ENCODE measurements at places on chromosomes 1 and 21. TPM values are rescaled to one million over a fixed set of nuclear protein-coding genes. Genes with fewer than 3 reads are reported as not detected.

The CFHR4 gene
- not detected for total RNA-seq

The FMOD gene
- total RNA-seq = 32.6 TPM

The NDUFS2 gene
- total RNA-seq = 159 TPM

The NUDT4B gene
- total RNA-seq = 9.8 TPM

The ADCY10 gene
- under 0.01 TPM for total RNA-seq

The TEX50 gene
- not detected for total RNA-seq

The RAP1GAP gene
- 0.23 TPM for total RNA-seq

The ITPKB gene
- total RNA-seq = 6.0 TPM

The KRTAP19-6 gene
- not detected for total RNA-seq

The CYP4B1 gene
- not detected for total RNA-seq
